ENCODE measurements at places on chromosomes 7 and 10.

DNA sequence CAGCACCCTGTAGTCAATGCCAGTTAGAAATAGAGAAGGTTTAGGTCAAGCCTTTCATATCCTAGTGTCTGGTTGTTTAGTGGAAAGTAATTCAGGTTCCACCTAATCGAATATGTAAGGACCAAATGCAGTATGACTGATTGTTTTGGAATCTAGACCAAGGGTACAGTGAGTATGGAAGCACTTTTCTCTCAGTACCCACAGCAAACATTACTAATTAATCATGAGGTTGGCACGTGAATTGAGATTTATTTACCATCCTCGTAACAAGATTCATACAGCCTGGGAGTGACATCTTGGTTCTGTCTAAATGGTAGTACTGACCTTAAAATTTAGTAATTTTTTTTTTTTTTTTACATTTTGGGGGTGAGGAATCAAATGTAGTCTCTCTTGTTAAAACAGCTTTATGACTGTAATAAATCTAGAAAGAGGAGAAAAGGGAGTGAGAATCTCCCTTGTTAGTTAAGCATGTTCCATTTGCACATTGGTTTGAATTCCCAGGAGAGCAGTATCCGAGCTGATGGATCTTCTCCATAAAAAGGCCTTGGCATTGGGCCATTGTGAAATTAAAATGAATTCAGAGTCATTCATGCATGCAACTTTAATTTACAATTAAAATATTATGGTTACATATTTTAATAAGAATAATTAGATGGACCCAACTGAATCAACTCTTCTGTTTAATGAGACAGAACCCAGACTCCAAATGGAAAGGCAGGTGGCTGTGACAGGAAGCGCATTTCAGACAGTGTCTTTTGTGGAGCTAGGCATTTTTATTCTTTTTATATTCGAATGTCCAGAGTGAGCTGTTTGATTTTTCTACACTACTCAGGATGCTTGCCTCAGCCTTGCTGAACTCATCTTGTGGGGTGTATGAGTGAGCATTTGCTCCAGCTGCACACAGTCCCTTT, 57.6 kb downstream of the SNX10 start:
- no peak for DNase-seq

- no peak for DNase-seq
Observed at GRCh38 chr7:96246919-96247318, 75.0 kb downstream of the SLC25A13 start.

DNA sequence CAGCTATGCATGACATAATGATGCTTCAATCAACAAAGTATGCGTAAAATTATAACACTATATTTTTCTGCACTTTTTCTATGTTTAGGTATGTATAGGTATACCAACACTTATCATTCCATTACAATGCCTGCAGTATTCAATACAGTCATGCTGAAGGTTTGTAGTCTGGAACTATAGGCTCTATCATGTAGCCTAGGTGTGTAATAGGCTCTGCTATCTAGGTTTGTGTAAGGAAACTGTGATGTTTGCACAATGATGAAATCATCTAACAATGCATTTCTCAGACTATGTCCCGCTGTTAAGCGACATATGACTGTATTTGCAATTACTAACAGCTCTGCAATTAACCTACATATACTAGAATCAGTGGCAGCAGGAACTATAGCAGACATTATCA, 1447.5 kb downstream of the GATA3 start:
- no peak for DNase-seq

- peak; percentile 72 for DNase-seq
Observed at GRCh38 chr10:101062232-101063049, 652 bp downstream of the KAZALD1 start.

- DNase-seq, result no peak
Observed at GRCh38 chr7:32034052-32034451, 36.2 kb downstream of the PDE1C start.

- DNase-seq, result no peak
Observed at GRCh38 chr7:142053988-142054387, 57.5 kb upstream of the MGAM2 start.

- no peak for DNase-seq
Observed at GRCh38 chr7:141275350-141275749, 201.5 kb downstream of the TMEM178B start.

- DNase-seq, result peak; percentile 69
Observed at GRCh38 chr10:17744341-17744861, 7.6 kb upstream of the TMEM236 start.
